ENCODE measurements at places on chromosomes 16 and 17. TPM values are rescaled to one million over a fixed set of nuclear protein-coding genes. Genes with fewer than 3 reads are reported as not detected.
A peak's percentile ranks its signal among the peaks of the same experiment; 100 is the strongest.

GRCh38 chr16:10658943-10659342 lies 35.8 kb downstream of the TEKT5 start:
- DNase-seq = no peak

- DNase-seq = no peak
Observed at GRCh38 chr16:76964464-76965154, 226.4 kb upstream of the MON1B start.

DNA sequence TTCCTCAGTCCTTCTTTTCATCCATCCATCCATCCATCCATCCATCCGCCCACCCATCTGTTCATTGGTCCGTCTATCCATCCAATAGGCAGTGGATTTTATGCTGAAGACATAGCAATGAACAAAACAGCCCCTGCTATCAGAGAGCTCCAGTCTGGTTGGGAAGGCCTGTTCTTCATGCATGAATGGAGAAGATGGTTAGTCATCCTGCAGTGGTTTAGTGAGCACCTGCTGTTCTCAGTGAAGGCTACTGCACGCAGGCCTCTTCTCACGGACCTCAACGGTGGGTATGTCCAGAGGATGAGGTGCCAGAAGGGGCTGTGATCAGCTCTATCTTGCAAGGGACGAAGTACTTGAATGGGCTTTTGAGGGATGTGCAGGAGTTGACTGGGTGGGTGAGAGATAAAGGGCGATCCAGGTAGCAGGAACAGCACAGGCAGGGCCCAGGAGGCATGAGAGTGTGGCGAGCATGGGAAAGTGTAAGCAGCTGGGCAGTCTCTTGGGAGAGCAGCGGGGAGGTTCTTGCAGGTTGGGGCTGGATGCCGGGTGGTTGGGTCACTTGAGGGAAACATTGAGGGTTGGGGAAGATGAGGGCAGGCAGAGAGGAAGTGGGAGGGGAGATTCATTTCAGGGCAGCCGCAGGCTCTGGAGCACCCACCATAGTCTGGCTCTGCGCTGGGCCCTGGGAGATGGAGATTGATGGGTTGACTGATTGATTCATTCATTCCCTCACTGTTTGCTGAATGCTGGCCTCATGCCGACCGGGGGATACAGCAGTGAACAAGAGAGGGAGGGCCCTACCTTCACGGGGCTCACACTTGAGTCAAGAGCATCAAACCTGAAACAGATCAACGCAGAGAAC lies 115.0 kb upstream of the CIBAR2 start:
- DNase-seq = no peak

GRCh38 chr17:78839235-78839761 lies 1.3 kb downstream of the USP36 start:
- no peak for DNase-seq

- no peak for DNase-seq
Observed at GRCh38 chr16:81752225-81752875, 26.7 kb upstream of the PLCG2 start.

GRCh38 chr16:69107316-69107962 lies 2.0 kb downstream of the HAS3 start:
- DNase-seq = no peak

The KCNJ2 gene
- not detected for total RNA-seq

The NMT1 gene
- 143 TPM for total RNA-seq

The TNFRSF17 gene
- not detected for total RNA-seq

The CCL3 gene
- total RNA-seq = 4.2 TPM

GRCh38 chr16:8935989-8936388 lies 27.7 kb downstream of the USP7 start:
- no peak for DNase-seq

DNA sequence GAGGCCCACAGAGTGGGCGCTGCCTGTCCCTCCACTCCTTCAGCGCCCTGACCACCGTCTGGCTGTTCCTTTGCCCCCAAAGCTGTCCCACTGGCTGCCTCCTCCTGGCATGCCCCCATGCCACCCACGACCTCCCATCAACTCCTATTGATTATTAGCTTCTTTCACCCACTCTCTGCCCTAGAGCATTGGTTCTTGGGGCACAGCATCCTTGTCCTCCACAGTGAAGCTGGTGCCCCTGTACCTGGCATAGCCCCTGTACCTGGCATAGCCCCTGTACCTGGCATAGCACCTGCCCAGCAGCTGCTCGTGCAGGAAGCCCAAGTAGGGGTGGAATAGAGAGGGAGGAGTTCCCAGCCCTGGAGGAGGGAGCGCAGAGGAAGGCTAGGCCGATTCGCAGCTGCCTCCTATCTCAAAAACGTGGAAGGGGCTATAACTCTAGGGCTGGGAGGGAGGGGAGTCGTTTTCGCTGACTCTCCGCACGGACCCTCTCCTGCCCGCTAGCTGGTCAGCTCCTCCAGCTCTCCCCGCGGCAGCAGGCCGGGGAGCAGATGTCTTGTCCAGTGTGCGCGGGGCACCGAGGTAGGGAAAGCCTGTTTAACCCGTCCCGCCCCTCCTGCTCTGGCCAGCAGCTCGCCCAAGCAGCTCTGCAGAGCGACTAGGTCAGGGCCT lies 5.7 kb upstream of the ACTG1 start:
- DNase-seq = no peak

The NEUROD2 gene
- total RNA-seq = not detected

DNA sequence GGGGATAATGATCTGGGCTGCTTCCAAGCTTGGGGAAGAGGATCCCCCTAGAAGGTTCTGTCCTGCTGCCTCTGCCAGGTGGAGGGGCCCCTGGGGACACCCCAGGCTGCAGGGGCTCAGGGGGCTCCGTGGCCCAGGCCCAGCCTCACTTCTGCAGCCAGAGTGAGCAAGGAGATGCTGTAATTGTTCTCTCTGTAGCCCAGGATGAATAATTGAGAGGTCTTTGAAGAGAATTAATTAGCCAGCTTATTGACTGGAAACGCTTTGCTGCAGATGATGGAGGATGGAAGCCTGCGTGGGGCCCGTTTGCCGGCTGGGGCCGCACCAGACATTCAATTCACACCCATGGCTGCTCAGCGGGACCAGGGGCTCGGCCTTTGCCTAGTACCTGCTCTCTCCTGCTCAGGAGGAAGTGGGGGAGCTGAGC lies 38.5 kb downstream of the TMEM235 start:
- DNase-seq = no peak

The CCL5 gene
- 301 TPM for total RNA-seq

GRCh38 chr16:83587201-83587600 lies 220.6 kb upstream of the HSBP1 start:
- DNase-seq = no peak

- no peak for DNase-seq
Observed at GRCh38 chr16:67530013-67530939, 1.6 kb downstream of the RIPOR1 start.

DNA sequence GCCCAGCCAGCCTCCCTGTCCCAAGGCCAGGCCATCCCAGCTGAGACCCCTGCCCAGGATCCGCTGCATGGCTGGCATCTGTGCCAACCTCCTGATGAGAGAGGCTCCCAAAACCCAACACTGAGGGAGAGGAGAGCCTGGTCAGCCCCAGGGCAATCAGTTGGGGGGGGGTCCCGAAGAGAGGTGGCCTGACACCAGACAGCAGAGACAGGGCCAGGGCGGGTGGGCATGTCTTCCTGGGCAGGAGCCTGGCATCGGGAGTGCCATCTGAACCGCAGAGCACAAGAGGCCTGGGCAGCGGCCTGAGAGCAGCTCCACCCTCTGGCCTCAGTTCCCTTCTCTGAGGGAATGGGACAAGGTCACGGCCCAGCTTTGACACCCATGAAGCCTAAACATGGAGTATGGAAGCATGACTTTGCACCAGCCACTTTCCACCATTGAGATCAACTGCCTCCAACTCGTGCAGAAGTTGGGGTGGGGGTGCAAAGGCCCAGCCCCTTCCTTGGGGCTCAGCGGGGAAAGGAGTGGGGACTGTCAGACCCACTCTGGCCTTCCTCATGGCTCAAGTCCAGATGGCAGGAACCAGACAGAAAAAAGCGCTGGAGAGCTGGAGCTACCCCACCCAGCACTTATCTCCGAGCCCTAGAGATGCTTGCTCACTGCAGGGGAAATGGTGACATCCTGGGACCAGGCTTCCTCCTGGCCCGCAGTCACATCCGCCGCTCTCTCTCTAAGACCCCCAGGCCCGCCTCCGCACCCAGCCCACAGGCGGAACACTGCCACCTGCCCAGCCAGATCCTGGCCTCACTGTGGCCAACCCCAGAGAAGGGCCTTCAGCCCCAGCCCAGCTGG lies 9.7 kb downstream of the RHBDF2 start:
- DNase-seq = peak; percentile 58

The PLEKHH3 gene
- 0.79 TPM for total RNA-seq

- DNase-seq = no peak
Observed at GRCh38 chr17:78132767-78133178, 2.2 kb downstream of the TMC8 start.

The TMC8 gene
- total RNA-seq = 258 TPM

GRCh38 chr17:81090361-81091136 lies 55.6 kb downstream of the BAIAP2 start:
- DNase-seq = peak; percentile 57

The NKIRAS2 gene
- 25.7 TPM for total RNA-seq

GRCh38 chr17:72205822-72206221 lies 85.0 kb downstream of the SOX9 start:
- no peak for DNase-seq

DNA sequence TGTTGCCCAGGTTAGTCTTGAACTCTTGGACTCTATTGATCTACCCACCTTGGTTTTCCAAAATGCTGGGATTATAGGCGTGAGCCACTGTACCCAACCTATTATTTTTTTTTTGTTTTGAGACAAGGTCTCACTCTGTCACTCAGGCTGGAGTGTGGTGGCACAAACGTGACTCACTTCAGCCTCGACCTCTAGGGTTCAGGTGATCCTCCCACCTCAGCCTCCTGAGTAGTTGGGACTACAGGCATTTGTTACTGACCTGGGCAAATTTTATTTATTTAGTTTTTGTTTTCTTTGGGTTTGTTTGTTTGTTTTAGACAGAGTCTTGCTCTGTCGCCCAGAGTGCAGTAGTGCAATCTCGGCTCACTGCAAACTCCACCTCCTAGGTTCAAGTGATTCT lies 4.0 kb downstream of the SAT2 start:
- DNase-seq = no peak

- peak; percentile 22 for DNase-seq
Observed at GRCh38 chr17:65711671-65712276, 150.3 kb upstream of the AXIN2 start.

The TMIGD1 gene
- not detected for total RNA-seq

DNA sequence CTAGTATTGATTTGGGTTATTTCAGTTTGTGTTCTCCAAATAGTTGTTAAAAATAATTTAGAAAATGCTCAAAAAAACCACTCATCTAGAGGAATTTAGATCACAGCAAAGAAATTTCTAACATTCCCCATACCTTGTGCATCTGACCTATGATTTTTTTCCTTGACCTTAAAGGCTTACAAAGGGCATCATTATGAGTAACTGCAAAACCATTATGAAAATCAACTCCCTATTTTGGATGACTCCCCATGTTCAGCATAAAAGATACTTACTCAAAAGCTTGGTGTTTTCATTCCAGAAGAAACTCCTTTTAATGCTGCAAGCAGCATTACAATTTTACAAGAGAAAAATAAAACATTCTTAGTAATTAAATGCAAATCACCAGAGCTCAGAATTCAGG lies 83.2 kb downstream of the GRIN2A start:
- DNase-seq = no peak

- DNase-seq = no peak
Observed at GRCh38 chr17:76709077-76709950, 1.5 kb downstream of the MXRA7 start.

The LRRC75A gene
- total RNA-seq = 3.6 TPM

The SPNS3 gene
- total RNA-seq = 26.8 TPM

DNA sequence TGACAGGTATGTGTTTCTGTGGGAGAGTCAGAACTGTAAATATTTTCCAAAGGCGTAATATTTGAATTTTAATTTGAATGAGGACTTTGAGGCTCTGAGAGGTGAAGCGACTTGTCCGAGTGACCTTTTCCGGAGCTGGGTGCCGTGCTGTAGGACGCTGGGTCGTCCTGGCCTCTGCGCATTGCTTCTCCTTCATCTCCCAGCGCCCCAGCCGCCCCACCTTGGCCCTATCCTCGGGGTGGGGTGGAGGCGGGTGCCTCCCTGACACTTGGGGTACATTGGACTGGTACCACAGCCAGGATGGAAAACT lies 147.8 kb downstream of the SPECC1 start:
- no peak for DNase-seq

The KRTAP3-3 gene
- total RNA-seq = not detected

The ELMO3 gene
- 8.0 TPM for total RNA-seq

DNA sequence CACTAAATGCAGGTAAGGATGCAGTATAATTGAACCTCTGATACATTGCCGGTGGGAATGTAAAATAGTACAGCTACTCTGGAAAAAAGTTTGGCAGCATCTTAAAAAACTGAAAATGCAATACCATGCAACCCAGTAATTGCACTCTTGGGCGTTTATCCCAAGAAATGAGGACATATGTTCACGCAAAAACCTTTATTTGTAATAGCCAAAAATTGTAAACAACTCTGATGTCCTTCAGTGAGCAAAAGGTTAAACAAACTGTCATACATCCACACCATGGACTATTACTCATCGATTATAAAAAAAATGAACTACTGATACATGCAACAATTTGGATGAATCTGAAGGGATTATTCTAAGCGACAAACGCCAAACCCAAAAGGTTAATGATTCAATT lies 16.9 kb downstream of the SYNRG start:
- no peak for DNase-seq

- DNase-seq = peak; percentile 19
Observed at GRCh38 chr17:142876-143784, 5.8 kb downstream of the SCGB1C2 start.

GRCh38 chr17:15409721-15410250 lies 57.6 kb downstream of the CDRT4 start:
- DNase-seq = no peak

The ASPHD1 gene
- total RNA-seq = not detected

DNA sequence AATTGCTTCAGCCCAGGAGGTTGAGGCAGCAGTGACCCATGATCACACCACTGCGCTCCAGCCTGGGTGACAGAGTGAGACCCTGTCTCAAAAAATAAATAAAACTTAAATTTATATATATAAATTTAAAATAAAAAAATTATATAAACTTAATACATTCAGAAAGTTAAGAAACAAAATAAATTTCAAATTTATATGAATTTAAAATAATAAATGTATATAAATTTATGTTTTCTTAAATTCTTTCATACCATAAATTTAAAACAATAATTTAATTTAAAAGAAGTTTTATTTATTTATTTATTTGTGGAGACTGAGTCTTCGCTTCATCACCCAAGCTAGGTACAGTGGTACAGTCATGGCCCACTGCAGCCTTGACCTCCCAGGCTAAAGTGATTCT lies 20.2 kb downstream of the LYRM1 start:
- no peak for DNase-seq

DNA sequence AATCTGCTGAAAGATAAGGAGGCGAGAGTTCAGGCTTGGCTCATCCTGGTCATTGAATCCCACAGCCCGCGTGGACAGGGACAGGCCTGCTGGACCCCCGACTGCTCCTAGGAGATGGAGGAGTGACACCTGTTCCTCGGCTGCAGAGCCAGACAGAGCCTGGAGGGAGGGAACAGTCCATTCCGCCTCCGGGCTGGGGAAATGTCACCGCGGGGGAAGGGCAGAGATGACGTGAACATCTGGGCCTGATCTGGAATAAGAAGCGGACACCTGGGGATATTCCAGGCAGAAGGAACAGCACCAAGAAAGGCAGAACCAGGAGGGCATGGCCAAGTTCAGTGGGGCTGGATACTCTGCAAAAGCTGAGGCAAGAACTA lies 1.5 kb downstream of the ZNF747 start:
- no peak for DNase-seq

- no peak for DNase-seq
Observed at GRCh38 chr17:74403512-74404137, 28.3 kb upstream of the GPRC5C start.

Measured in activated CD8-positive, alpha-beta T cell treated with anti-CD3 and anti-CD28 coated beads, Interleukin-2, amount 10 ng/mL, durations not matched to agents 7 days and 5 days (primary cell).